Right lobe of liver (tissue), 6 donors: ENCODE measurements at places on chromosomes 2 and 18.
A peak's percentile ranks its signal among the peaks of the same experiment; 100 is the strongest.

- DNase-seq, result no peak
These were observed 48.0 kb downstream of the CDC42EP3 start for GRCh38 chr2:37623406-37623805.

DNA sequence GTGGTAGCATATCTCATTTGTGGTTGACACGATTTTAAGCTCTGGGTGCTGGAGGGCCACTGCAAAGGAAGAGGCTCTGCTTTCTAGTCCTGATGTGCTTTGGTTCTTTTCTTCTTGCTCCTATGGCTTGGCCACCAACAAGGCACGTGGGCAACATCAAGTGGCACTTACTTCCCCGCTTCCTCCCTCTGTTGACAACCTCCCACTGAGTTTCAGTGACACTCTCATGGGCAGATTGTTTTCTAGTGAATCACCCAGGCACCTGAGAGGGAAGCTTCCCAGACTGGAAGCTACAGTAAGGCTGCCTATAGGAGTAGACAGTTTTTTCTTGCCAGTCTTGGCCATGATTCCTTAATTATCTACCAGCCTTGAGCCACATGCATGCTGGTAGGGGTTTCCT, 89.0 kb downstream of the NBAS start:
- DNase-seq, result no peak

- no peak for DNase-seq
These were observed 95.2 kb downstream of the EPB41L5 start for GRCh38 chr2:120108049-120108448.

DNA sequence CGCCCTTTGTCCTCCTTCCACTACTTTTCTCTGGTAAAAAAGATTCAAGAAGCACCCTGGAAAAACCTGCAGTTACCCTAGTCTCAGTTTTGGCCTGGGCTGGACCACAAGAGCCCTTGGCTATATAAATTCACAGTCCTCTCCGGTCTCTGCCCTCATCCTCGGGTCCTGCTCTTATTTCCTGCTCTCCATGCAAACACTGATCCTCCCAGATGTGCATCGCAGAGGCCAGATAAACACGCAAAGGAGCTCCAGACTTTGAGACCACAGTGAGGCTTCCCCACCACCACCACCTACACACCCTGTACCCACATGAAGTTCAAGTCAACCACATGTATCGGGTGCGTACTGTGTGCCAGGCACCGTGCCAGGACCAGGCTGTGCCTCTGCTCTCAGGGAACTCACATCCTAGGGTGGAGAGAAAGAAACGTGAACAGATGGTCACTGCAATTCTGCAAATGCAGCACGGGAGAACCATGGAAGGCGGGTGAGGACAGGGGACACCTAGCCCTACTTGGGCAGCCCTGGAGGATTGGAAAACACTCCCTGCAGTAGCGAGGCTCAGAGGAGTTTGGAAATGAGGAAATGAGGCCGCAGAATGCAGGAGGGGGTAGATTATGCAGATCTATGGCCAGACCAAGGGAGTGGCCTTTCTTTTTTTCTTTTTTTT, 7.4 kb downstream of the CTDSP1 start:
- peak; percentile 84 for DNase-seq

GRCh38 chr2:28341208-28341891, 51.3 kb upstream of the FOSL2 start:
- DNase-seq, result no peak

- no peak for DNase-seq
These were observed 818.7 kb downstream of the BCL11A start for GRCh38 chr2:59734743-59735142.

- DNase-seq, result no peak
These were observed 13.1 kb downstream of the RNU2-63P start for GRCh38 chr2:88003074-88003755.

DNA sequence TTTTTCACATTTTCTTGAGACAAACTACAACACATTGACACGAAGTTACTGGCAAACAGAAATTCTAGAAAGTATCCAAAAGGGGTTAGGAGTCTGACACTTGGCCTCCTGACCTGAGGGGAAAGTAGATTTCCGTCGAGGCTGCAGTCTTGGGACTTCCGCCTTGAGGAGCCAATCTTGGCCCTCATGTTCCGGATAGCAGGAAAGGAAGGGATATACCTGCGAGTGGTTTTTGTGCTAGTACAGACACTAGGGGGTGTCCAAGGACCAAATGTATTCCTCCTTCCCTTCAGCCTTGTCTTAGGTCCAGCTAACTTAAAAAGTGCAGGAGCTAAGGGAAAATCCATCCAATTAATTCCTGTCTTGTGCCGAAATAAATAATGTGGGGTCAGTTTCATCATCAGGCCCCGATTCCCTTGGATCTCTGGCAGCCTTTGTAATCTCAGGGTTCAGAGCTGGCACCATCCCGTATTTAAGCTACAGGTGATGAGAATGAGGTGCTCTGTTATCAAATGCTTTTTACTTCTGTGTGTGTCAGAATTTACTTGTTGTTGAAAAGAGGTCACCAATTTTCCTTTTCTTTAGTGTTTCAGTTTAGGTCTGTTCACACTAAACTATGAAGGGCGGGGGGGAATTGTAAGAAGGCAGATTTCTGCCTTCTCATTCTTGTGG, 330.2 kb upstream of the FANCL start:
- DNase-seq, result no peak

DNA sequence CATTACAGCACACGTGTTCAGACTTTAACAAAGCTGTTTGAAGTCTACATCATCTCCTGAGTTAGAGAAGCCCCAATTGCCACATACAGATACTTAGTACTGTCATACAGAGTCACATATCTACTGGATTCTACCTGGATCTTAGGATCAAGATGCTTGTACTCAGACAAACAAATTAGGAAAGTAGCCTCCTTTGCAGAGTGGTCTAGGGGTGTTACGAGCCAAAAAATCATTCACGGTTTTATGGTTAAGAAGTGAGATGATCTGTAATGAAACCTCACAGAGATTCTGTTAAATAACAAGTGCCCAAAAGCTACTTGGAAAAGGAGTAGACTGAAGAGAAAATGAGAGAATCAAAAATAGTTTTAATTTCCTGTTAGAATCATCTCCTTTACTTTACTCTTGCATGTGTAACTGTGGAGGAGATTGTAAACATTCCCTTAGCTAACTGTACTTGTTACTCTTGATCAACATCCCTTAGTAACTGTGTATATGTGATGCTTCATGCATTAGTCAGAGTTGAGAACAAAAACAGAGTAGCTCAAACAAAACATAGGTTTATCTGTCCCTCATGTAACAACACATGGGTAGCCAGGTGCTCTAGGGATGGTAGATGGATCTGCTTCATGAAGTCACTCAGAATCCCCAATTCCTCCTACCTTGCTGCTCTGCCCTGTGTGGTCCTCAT, 16.4 kb upstream of the IL1RL1 start:
- DNase-seq, result no peak

- DNase-seq, result no peak
These were observed 7.8 kb downstream of the GLS start for GRCh38 chr2:190888449-190888848.

GRCh38 chr18:80225685-80226084, 21.6 kb downstream of the PARD6G start:
- DNase-seq, result no peak

- DNase-seq, result peak; percentile 13
These were observed 51.8 kb downstream of the BIN1 start for GRCh38 chr2:127054996-127055785.

DNA sequence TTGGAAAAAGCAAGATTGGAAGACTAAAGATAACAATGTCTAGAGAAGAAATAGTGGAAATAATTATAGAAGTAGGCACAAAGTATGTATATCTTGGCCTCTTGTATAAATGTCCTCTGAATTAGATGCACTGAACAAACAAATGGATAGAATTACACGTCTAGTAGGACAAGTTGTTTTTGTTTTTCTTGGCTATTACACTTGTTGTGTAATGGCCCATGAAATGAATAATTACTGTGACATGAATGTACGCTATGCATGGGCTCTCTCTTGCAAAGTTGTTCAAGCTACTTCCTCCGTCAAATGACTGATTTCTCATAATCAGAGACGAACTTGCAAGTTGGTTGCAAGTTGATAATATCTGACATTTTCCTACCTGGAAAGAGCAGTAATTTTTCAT, 126.2 kb downstream of the PDE1A start:
- DNase-seq, result no peak

GRCh38 chr2:63378589-63378988, 209.7 kb downstream of the WDPCP start:
- DNase-seq, result no peak

DNA sequence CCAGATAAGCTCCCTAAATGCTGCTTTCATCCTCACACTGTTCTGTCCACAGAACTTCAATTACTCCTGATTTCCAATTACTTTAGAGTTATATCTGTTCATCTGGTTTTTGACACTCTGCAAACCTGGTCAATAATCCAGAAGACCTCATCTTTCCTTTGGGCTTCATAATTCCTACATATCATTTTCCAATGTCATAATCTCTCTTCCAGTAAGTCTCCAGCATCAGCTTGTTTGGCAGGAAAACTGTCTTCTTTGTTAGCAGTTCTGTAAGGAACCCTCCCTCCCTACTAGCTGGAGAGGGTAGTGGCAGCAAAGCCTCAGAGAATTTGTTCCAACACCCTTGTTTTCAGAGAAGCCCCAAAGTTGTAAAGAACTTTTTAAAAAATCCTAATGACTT, 11.9 kb upstream of the SLC14A1 start:
- no peak for DNase-seq

DNA sequence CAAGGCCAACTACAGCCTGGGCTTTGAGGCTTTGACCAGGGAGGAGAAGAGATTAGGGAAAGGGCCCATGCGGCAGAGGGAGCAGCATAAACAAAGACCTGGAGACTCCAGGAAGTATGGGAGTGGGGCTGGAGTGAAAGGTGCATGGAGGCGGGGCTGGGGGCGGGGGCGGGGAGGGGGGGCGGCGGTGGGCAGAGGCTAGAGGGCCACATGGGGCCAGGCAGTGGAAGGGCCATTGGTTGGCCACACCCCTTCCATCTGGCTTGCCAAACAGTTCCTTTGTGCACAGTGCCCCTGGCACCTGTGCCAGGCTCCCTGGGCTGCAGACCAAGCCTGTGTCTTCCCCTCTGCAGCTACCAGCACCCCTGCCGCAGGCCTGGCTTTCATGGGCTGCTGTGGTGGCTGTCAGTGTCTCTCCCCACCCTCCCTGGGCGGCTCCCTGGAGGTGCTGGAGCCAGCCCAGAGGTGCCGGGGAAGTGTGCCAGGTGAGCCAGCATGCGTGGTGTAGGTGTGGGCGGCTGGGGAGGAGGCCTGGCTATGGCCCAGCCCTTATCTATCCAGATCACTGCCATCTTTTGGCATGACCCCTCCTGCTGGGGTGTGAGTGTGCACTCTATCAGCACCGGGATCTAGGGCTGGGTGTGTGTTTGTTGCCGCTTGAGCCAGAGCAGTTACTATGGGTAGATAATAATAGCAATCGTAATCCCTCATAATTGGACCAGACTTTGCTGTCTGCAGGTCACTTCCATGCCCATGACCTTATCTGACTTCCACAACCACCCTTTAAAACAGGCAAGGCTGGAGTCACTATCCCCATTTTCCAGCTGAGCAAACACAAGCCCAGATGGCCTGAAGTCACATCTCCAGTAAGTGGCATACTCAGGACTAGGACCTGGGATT, 30.5 kb downstream of the DNMT3A start:
- DNase-seq, result peak; percentile 88

DNA sequence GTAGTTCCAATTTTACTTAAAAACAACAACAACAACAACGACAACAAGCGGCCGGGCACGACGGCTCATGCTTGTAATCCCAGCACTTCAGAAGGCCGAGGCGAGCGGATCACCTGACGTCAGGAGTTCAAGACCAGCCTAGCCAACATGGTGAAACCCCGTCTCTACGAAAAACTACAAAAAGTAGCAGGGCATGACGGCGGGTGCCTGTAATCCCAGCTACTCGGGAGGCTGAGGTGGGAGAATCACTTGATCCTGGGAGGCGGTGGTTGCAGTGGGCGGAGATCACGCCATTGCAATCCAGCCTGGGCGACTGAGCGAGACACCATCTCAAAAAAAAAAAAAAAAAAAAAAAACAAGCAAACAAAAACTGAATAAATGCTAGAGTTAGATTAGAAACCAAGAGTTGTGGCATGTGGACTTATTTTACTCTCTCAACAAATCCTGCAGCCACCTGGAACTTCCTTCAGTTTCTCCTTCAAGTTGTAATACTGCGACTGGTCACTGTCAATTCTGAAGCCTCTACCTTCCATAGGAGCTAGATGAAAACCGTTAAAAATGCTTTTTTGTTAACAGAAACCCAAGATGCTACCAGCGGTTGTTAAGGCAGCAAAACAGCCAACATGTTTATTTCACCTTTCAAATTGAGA, 1.3 kb downstream of the ATP5F1A start:
- no peak for DNase-seq

- DNase-seq, result no peak
These were observed 377.8 kb downstream of the LRATD1 start for GRCh38 chr2:15010346-15010745.

DNA sequence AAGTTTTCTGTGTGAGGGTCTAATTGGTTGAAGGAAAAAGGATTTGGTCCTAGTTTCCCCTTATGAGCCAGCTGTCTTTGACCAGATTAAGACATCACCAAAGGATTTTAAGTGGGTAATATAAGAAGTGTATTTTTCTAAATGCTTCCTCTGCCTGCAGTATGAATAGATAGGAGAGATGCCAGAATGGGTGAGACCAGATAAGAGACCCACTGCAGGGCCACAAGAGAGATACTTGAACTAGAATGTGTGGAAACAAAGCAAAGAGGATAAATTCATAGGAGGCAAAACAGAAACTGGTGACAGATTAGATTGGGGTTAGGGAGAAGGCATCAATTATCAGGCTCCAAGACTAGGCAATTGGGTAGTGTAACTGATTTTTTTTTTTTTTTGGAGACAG, 1.1 kb upstream of the HDHD2 start:
- DNase-seq, result no peak

- DNase-seq, result no peak
These were observed 558.4 kb downstream of the PIK3C3 start for GRCh38 chr18:42513441-42513840.

GRCh38 chr2:76711490-76711889, 810.7 kb downstream of the LRRTM4 start:
- no peak for DNase-seq

- peak; percentile 22 for DNase-seq
These were observed 29.6 kb downstream of the ADI1 start for GRCh38 chr2:3489764-3490115.

- DNase-seq, result no peak
These were observed 80.0 kb downstream of the EXOC6B start for GRCh38 chr2:72745679-72746368.

- no peak for DNase-seq
These were observed 27.5 kb downstream of the ZNF638 start for GRCh38 chr2:71358931-71359671.
